RWPE2 (cell line): ENCODE measurements at places on chromosomes 11 and 22.

DNA sequence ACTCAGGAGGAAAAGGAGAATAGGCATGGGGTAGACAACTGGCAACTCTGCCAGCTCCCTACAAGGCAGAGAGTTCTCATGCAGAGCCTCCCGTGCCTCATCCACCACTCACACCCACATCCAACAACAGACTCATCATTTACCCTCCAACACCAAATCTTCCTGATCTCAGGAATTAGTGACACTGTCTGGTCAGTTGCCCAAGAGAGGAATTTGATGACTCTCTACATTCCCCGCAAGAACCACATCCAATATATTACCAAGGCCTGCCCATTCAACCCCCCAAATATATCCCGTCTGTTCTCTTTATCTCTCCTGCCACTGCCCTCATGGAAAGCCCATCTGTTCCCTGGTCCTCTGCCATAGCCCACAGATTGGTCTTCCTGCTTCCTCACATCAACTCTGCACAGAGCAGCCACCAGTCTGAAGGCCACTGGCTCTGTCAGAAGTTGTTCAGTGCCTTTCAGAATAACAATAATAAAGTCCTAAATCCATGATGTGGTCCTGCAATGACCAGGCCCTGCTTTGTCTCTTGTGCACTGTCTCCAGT, 57.5 kb upstream of the CD82 start:
- DNase-seq = no peak

DNA sequence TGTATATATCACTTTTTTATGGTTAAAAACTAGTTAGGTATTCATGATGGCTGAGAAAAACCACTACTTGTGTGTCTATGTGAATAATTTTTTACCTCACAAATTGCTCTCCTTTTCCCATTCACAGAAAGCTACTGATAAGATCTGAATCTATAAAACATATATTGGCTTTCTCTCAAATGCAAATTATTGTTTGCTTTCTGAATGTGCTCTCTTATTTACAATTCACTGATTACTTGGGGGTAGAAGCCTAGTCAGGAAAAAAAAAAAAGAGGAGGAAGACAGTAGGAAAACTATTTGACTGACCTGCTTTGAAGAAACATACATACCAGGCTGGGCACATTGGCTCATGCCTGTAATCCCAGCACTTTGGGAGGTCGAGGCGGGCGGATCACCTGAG, 20.5 kb downstream of the PGM2L1 start:
- no peak for DNase-seq

DNA sequence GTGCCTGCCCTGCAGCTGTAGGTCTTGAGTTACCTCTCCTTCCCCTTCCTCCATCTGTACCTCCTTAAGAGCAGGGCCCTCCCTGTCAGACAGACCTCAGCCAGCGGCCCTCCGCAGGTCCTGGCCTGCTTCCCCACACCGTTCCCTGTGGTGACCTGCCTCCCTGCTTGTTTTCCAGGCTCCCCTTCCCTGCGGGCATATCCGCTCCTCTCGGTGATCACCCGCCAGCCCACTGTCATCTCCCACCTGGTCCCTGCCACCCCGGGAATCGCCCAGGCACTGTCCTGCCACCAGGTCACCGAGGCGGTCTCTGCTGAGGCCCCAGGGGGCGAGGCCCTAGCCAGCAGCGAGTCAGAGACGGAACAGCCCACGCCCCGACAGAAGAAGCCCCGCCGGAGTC, 60.9 kb downstream of the BARX2 start:
- no peak for DNase-seq

DNA sequence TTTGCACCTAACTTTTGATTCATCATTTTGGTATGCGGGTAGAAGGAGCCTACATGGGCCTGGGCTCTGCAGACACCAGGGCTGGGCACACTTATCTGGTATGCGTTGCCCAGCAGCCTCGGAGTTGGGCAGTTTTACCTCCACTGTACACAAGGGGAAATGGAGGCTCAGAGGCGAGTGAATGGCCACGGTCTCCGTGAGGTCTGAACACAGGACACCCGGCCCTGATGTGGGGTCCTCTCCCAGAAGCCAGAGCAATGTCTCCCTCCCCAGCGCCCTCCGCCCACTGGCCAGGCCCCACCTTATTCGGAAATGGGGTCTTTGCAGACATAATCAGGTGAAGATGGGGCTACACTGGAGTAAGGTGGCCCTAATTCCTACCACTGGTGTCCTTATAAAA, 43.7 kb downstream of the OSBPL5 start:
- no peak for DNase-seq

DNA sequence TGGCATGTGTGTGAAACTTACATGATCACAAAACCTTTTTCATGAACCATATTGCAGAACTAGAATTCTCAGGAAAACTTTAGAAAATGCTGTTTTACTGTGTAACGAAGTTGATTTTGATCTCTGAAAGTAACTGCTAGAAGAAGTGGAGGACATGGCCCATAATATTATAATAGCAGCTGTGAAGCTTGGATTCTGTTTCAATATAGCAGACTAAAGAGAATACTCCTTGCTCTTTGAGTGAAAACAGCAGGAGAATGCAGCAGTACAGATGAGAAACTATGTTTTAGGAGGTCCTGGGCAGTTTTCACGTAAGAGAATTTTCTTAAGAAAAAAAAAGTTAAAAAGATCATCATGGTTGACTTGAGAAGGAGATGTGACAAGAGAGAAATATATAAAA, 76.7 kb upstream of the POU2AF2 start:
- DNase-seq = no peak

GRCh38 chr11:65373839-65374580, 8.4 kb downstream of the SLC25A45 start:
- DNase-seq = no peak

DNA sequence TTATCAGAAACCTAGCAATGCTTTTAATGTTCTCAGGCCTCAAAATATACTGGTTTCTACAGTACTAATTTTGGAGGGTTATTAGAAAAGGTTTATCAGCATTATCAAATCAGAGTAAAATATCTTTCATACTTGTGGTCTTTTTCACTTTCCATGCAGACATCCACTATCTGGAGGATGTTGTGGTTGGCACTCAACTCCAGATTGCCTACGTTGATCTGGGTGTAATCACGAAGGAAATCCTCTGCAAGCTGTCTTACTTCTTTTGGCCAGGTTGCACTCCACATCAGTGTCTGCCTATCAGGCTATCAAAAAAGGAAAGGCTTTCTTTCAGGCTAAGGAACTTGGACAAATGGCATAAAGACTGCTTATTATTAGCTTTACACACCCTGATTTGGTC, 11.6 kb downstream of the DDX17 start:
- no peak for DNase-seq

- DNase-seq = no peak
These were observed 3.0 kb downstream of the TTC12 start for GRCh38 chr11:113317339-113317738.

GRCh38 chr11:129766898-129767604, 48.6 kb upstream of the TMEM45B start:
- DNase-seq = no peak

DNA sequence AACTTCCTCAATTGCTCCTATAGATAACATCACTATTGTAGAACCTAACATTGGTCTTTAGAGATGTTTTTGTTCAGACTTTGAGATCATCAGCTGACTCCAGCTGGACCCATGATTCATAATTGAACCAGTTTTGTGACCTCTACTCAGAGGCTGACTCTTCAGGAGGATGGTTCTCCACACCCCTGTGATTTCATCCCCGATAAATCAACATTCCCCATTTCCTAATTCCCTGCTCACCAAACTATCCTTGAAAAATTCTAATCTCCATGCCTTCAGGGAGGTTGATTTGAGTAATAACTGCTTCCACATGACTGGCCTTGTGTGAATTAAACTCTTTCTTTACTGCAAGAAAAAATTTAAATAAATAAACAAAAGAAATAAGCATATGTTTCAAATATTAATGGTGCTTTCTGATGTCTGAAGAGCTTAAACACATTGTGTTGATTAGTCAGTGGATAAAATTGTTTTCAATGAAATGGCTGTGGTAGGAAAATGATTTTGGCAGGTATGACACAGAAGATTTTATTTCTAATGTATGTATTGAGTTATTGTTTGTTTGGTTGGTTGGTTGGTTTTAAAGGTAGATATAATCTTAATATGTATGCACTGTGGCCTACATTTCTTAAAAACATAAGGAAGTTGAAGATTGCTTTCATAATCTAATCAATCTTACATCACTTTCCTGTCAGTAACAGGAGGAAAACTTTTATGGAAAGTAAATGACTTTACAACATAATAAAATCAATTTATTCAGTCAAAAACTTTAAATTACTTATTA, 427.9 kb upstream of the CCDC179 start:
- DNase-seq = no peak

DNA sequence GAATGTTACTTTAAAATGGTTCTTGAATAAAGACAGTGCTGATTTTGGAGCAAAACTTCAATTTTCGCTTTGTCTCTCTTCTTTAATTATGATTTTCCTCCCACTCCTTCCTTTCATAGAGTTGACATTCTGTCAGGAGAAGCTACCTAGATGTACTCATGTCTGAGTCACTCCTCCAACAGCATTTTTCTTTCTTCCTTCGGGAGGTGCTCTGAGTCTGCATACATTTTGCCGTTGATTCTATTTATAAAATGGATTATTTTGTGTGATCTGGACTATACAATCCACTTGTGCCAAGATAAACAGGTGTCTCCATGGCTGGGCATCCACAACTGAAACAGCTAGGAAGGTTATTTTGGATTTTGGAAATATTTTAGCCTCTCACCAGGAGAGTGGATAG, 588.3 kb upstream of the ANO5 start:
- DNase-seq = no peak

DNA sequence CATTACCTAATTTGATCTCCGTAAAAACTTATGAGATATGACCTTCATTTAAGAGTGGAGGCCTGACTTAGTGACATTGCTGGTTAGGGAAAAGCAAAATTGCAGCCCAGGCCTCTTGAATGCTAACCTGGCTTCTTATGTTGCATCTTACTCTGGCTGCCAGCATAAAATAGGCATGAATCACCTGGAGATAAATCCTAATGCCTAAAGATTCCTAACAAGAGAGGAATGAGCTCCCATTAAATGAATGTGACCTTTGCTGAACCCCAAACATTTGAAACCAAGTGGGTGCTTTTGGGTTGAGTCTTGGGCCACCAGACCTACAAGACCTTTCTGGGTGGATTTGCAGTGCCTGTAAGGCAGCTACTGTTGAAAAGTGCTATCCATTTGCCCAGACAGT, 1145.6 kb upstream of the TENM4 start:
- no peak for DNase-seq

DNA sequence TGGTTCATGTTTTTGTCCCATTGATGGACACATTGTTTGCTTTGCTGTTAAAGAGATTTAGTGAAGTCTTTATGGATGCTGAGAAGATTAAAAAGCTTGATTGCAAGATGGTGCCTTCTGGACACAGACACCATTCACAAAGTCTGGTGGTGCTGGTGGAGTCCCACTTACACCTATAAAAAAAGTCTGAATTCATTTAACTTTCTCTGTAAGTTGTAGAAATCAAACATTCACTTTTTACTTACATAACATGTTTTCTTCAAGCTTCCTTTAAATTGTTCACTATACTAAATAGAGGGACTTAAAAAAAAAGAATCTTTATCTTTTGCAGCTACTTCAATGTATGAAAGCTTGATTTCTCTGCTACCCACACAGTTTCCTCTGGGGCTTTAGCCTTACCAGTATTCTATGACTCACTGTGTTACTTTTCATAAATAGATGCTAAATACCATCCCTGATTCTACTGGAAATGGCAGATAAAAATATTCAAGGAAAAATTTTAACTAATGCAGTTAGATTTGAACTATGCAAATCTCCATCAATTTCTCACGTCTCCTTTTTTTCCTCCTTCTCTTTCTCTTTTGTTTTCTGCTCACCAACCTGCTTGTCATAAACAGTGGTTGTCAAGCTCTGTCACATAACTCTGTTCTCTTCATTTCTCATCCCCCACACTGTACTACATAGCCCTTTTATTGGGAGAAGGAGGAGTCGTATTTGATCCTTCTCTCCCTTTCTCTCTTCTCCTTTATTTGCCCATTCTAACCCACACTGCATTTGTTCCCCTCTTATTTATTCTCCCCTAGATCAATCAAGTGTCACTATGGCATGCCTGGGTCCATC, 89.7 kb downstream of the FAM76B start:
- no peak for DNase-seq

- no peak for DNase-seq
These were observed 15.5 kb downstream of the CSF2RB start for GRCh38 chr22:36928786-36929535.

DNA sequence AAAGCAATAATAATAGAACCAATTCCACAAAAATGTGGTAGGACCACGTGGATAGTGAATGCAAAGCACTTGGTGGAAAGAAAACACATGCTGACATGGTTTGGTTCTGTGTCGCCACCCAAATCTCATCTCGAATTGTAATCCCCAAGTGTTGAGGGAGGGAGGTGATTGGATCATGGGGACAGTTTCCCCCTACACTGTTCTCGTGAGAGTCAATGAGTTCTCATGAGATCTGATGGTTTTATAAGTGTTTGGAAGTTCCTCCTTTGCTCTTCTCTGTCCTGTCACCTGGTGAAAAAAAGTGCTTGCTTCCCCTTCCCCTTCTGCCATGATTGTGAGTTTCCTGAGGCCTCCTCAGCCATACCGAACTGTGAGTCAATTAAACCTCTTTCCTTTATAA, 421.9 kb upstream of the CADM1 start:
- DNase-seq = no peak

DNA sequence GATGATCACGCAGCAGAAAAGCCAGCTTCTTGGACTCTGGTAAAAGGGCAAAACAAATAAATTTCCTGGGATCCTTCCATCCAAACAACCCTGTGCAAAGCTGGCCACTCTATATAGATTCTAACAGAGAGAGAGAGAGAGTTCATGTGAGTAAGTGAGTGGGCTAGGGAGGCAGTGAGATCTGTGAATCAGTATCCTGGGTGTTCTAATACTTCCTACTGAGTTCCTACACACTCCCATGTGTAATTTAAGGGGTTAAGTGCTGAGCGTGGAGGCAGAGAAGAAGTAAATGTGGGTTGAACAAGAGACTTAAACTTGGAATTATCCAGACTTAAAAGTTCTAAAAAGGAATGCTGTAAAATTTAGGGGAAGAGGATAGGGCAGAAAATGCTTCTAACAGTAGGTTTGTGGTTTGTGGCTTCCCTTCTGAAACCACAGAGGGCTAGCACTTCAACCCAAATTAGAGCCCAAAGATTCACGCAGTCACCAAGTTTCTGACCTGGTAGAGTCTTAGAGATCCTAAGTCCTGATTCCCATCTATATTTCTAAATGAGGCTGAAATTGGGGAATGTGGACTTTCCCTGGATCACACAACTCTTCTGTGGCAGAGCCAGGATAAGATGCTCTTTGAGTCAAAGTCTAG, 413.9 kb downstream of the TENM4 start:
- DNase-seq = no peak

- DNase-seq = no peak
These were observed 74.3 kb upstream of the ARHGAP42 start for GRCh38 chr11:100612766-100613165.
